NCI-H1930 (cell line): ENCODE measurements at places on chromosomes 2 and 18.

- no peak for DNase-seq
Observed at GRCh38 chr2:231152800-231153557, 28.1 kb upstream of the HTR2B start.

GRCh38 chr2:205293559-205293958 lies 388.7 kb upstream of the NRP2 start:
- DNase-seq: no peak

GRCh38 chr2:84959566-84960506 lies 11.1 kb upstream of the KCMF1 start:
- DNase-seq: no peak

DNA sequence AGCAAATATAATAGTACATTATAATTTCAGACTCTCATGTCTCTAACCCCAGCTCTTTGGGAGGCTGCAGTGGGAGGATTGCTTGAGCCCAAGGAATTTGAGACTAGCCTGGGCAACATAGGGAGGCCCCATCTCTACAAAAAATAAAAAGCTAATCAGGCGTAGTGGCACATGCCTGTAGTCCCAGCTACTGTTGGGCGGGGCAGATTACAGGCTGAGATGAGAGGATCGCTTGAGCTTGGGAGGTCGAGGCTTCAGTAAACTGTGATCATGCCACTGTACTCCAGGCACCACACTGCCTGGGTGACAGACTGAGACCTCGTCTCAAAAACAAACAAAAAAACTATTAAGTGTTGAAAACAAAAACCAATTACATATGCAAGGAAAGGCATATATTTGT lies 123.0 kb upstream of the MYO3B start:
- DNase-seq: no peak

DNA sequence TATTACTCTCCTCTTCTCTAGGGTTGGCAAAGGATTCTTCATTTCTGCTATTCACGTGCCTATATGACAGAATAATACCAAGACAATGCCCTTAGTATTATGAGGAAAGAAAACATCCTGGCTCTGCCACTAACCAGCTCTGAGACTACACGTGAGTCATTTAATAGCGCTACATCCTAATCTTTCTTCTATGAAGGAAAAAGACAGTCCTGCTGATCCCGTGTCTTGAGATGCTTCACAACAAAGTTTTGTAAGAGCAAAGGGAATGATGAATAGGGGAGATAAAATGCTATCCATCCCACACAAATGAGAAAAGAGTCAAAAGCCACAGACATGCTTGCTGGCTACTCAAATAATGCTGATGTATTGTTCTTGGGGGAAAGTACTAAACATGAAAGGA lies 152.8 kb downstream of the PID1 start:
- no peak for DNase-seq

- DNase-seq: no peak
Observed at GRCh38 chr18:13461936-13462335, 243.4 kb downstream of the LDLRAD4 start.

- DNase-seq: no peak
Observed at GRCh38 chr2:191748528-191749180, 70.7 kb downstream of the NABP1 start.

- DNase-seq: no peak
Observed at GRCh38 chr2:26756337-26756736, 7.7 kb upstream of the SLC35F6 start.

GRCh38 chr2:237662671-237663093 lies 35.3 kb downstream of the LRRFIP1 start:
- DNase-seq: peak; percentile 55

- DNase-seq: peak; percentile 74
Observed at GRCh38 chr18:27447451-27447881, 262.4 kb upstream of the CHST9 start.

DNA sequence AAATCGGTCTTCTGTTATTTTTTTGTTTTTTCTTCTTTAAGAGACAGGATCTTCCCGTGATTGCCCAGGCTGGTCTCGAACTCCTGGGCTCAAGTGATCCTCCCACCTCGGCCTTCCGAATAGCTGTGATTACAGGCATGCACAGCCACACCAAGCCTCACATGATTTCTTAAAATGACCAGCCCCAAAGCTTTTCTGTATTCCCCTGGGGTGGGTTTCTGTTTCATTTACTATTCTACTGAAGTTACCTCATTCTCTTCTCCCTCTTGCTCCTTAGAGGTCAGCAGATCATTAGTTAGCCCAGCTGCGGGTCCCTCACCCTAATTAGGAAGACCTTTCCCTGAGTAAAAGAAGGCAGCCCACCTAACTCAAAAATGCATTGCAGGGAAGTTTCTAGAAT lies 27.6 kb downstream of the SLC1A4 start:
- DNase-seq: no peak

- DNase-seq: peak; percentile 28
Observed at GRCh38 chr2:213246497-213247281, 37.6 kb upstream of the SPAG16 start.

- no peak for DNase-seq
Observed at GRCh38 chr2:102052365-102052764, 60.6 kb downstream of the IL1R2 start.

DNA sequence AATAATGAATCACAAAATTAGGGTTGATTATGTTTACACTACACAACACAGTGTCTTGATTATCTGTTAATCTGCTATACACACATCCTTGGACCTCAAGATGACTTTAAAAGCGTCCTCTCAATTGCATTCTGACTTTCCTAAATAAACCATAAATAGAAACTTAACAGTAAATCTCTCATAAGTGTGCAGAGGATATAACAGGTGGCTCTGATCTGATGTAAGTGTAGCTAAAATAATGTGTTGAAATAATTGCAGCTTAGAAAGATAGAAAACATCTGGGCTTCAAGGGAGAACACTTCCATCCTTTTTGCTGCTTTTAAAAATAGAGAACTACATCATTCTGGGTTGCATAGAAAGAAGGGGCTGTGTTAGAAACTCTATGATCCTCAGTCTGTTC lies 78.4 kb upstream of the EFEMP1 start:
- DNase-seq: no peak

DNA sequence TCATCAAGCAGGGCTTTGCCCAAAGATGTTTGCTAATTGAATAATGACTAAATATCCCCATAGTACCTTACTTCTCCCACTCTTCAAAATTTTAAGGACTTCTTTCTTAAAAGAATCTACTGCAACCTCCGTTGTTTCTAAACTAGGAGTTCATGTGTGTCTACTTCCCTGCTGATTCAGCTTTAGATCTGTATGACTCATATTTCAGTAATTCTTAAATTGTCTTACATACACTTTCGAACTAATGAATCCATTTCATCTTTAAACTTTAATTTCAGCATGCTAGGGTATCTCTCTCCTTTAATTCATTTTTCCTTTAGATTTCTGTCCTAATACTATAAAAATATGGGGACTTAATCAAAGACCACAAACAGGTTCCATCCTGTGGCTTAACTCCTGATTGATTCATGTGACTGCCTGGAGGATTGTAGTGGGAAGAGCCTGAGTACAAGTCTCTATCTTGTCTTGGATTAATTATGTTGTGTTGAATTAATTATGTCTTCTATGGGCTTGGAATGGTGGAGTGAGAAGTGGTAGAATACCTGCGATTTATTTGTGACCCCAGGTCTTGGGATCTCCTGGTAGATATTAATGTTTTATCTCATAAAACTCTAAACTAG lies 24.9 kb upstream of the COL5A2 start:
- no peak for DNase-seq

DNA sequence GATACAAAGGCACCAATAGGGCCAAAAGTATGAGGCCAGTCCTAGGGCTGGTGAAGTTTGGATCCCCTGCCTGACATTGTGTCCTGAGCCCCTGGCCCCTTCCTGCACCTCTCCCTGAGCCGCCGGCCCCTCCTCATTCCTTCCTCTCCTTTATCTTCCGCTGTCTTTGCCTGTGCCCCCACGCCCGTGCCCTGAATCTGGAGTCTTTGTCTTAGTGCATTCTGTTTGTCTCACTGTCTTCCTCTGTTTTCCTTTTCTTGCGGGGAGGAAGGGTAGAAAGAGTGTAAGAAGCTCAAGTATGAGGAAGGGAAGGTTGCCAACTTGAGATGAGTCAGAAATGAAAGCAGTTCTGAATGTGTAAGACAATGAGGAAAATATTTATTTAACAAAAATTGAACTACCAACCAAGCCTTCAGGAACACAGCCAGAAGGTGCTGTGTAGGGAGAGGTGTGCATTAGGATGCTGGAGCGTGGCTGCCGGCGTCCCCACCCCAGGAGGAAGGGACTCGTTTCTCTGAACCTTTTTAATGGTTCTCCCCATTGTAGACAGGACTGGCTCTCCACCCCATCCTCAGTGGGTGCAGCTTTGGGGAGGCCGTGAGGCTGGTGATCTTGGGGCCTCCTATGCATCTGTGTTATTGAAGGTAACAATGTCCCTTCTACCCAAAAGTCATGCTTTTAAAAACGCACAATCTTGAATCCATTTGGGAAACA lies 133.1 kb downstream of the NEDD4L start:
- DNase-seq: no peak

DNA sequence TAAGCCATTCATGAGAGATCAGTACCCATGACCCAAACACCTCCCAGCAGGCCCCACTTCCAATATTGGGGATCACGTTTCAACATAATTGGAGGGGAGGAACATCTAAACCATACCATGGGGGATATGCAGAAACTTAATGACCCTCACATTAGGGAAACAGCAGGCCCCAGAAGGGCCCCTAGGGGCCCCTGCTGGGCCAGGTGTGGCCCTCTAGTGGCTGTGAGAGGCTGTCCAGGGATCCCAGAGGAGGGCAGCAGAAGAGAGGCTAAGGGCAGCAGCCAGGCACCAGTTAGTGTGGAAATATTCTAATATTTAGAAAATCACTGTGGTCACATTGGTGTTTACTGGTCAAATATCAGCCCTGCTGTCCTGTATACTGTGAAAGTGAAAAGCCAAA lies 49.3 kb upstream of the ANKRD44 start:
- DNase-seq: no peak

- DNase-seq: no peak
Observed at GRCh38 chr18:57624988-57625387, 3.4 kb upstream of the NARS1 start.

DNA sequence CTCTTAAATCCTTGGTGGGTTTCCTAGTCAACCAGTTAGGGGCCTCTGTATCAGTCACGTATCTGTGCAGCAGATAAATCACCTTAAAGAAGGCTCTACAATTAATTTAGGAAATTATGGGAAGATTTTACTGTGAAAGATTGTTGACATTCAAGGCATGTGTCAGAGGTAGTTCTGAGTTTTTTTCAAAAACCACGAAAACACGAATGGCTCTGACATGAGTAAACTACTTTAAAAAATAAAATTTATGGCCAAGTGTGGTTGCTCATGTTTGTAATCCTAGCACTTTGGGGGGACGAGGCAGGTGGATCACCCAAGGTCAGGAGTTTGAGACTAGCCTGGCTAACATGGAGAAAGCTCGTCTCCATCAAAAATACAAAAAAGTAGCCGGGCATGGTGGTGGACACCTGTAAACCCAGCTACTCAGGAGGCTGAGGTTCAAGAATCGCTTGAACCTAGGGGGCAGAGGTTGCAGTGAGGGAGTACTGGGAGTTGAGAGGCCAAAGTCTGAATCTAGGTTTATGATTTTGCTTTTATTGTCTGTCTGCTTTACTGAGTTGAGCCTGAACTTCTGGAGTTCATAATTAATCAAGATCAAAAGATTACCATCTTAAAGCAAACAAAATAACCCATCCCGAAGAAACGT lies 77.1 kb downstream of the SPRED2 start:
- DNase-seq: no peak

- no peak for DNase-seq
Observed at GRCh38 chr18:46843372-46843771, 73.9 kb downstream of the PIAS2 start.

DNA sequence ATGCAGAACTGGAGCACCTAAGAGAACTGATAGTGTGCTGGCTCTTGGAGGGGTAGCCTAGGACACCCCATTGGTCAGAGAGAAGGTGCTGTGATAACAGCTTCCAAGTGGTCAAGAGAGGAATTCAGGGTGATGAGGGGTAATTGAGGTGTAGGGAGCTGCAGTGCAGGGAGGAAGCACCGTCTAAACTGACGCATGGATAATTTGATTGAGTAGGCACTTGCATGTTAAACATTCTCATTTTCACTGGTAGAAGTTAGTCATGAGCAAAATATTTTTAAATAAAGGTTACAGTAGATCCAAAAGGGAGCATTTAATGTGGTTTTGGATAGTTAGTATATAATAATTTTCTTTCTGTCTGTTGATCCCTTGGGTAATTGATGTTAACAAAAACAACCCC lies 155.1 kb upstream of the TCF4 start:
- DNase-seq: no peak

DNA sequence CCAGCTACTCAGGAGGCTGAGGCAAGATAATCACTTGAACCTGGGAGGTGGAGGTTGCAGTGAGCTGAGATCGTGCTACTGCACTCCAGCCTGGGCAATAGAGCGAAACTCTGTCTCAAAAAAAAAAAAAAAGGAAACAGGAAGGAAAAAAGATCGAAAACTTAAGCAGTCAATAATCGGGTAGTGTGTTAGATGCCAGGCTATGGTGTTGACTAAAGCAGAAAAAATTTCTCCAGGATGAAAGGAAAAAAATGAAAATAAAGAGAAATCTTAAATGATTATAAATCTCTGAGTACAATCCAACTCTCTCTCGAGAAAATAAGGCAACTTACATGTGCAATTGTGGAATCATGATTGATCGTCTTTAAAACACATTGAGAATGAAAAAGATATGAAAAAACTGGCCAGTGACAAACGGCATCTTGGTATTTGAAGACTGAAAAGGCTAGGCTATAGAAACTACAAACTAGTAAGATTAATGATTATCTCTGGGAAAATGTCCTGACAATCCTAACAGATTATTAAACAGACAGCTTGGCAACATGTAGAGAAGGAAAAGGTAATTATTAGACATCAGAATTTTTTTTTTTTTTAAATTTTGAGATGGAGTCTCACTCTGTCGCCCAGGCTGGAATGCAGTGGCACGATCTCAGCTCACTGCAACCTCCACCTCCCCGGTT lies 16.3 kb upstream of the EPHA4 start:
- no peak for DNase-seq

- DNase-seq: no peak
Observed at GRCh38 chr18:48203961-48204666, 205.1 kb downstream of the ZBTB7C start.

- no peak for DNase-seq
Observed at GRCh38 chr2:240477916-240478315, 42.5 kb downstream of the GPC1 start.

- no peak for DNase-seq
Observed at GRCh38 chr18:506264-506663, 5.8 kb upstream of the COLEC12 start.

GRCh38 chr2:101047075-101047766 lies 45.1 kb downstream of the RPL31 start:
- DNase-seq: no peak

DNA sequence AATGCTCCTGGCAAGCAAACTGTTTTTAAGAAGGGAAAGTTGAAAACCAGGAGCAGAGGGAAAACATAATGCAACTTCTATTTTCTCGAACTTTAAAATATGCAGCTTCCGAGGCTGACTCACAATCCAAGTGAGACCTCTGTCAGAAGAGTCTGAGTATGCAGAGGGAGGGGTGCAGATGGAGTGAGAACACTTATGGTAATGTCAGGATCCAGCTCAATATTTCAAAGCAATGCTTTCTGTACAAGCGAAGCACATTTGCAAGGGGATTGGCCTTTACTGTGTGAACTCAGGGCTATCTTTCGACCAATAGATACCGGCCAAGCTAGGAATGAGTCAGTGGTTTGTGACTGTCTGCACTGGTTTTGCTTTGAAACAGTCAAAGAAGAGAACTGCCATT lies 242.7 kb downstream of the CNTNAP5 start:
- DNase-seq: no peak
